Esophagus muscularis mucosa (tissue), 4 donors: ENCODE measurements at places on chromosomes 6 and 20.

- no peak for DNase-seq
Observed at GRCh38 chr6:6587696-6588063, 840 bp upstream of the LY86 start.

DNA sequence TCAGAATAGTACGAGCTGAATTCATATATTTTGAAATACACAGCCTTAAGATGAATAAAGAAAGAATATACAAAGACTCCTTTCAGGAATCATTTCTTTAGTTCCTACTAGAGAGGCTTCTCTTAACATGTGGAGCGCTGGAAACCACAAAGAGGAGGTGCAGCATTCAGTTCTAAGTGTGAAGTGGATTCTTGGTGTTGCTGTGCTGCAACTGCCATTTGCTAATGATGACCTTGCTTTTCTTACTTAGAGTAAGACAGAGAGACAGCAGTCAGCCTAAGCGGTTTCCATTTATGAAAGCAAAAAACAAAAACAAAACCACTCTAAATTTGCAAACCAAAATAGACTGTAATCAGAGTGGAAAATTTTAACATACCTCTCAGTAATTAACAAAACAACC is 629.0 kb downstream of the EPHA7 start:
- no peak for DNase-seq

DNA sequence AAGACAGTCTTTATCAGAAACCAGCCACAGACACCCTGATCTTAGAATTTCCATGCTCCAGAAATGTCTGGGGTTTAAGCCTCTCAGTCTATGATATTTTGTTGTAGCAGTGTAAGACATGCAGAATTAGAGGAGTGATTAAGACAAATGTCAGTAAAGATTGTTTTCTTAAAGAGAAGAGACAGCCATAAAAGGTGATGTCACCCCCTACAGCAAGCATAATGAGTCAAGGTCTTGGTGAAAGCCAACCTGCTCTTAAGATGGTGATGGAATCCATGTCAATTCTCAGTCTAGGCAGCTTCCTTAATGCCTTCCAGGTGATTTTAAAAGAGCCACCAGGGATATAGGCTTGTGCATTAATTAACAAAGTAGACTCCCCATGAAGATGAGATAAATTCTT is 849.9 kb upstream of the EPHA7 start:
- no peak for DNase-seq

DNA sequence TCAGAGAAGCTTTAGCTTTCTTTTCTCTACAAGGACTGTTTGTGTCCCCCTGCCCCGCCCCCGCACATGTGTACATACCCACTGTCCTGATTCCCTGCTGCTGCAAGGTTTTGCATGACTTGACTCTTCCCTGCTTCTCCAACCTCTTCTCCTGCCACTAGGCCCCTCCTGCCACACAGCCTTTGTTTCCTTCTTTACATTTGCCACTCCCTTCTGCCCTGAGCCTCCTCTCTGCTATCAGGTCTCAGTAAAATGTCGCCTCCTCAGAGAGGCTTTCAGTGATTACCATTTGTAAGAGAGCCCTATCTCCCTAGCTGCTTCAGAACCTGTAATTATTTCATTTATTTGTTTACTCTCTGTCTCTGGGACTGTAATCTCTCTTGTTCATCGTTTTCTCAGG is 56.4 kb upstream of the VSTM2L start:
- DNase-seq, result no peak

- no peak for DNase-seq
Observed at GRCh38 chr20:39993742-39994141, 695.3 kb downstream of the MAFB start.

DNA sequence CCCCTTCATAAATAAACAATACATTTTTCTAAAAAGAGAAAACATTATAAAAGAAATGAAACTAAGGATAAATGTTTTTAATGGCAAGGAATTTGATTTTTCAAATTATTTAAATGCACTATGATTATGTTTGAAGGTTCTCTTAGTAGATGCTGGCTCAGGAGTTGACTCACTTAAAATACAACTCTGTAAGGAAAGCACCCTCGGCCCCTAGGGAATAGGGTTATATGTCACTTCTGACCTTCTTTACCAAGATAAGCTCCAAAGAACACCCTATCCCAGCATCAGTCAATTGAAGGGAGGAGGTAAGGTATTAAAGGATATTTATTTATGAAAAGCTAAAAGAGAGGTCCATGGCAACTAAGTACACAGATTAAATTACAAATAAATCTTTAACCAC is 6.8 kb downstream of the SNAP91 start:
- DNase-seq, result no peak

- DNase-seq, result peak; percentile 78
Observed at GRCh38 chr20:53028337-53029007, 56.3 kb downstream of the TSHZ2 start.

DNA sequence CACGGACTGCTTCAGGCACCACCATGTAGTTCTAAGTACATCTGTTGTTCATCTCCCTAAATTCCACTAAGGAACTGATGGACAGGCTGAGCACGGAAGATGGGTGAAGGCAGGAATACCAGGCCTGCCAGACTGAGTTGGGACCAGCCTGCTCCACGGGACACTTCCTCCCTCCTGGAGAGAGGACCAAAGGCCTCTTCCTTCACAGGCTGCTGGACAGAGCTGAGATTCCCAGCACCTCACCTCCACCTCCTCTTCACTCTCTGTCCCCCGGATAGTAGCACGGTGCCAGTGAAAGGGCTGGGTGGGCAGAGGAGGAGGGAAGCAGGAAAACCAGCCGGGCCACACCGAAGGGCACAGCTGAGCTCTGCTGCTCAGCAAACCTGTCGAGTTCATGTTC is 22.9 kb upstream of the TCFL5 start:
- DNase-seq, result no peak

DNA sequence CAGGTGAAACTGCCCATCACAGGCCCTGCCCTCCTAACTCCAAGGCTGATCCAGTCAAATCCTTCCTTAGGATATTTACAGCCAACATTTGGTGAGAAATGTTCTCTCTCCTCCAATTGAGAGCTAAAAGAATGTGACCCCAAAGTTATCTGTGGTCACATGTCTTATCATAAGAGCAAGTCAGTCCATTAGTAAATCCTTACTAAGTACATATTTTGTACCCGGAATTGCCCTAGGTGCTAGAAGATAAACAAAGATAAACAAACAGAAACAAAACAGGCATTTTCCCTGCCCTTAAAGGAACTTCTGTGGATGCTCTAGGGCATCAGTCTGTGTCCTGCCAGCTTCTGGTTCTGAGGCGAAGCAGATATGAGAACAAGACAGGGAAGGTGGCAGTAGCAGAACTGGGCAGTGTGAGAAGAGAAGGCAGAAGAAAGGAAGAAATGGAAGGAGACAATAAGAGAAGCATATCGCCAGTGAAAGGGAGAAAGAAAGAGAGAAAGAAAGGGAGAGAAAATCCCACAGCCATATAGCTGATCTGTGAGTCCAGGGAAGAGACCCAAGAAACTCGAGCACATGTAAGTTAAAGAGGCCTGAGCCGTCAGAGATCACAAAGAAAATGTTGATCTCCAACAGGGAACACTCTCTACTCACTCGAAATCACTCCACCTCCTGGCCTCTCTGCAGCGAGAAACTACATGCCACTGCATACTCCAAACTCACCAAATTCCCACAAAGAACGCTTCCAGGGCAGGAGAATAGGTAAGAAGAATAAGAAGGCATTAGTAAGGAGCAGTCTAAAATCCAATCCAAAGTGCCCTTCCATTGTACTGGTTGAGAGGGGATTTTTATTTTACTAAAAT is 41.7 kb downstream of the CDK5RAP1 start:
- DNase-seq, result no peak

DNA sequence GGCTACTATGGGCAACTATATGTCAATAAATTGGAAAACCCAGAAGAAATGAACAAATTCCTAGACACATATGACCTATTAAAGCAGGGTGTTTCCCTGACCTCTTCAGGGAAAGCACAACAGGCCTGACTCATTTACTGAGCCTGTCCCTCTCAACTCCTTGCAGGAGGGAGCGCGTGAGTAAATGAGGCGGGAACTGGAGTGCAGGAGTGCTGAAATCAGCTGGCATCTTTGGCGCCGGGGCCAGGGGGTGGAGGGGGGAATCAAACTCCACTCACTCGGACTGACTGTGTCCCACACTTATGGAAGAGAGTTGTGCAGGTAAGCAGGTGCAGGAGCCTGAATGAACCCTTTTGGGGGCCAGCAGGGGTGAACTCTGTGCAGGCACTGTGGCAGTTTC is 671.2 kb upstream of the PTCHD4 start:
- no peak for DNase-seq

DNA sequence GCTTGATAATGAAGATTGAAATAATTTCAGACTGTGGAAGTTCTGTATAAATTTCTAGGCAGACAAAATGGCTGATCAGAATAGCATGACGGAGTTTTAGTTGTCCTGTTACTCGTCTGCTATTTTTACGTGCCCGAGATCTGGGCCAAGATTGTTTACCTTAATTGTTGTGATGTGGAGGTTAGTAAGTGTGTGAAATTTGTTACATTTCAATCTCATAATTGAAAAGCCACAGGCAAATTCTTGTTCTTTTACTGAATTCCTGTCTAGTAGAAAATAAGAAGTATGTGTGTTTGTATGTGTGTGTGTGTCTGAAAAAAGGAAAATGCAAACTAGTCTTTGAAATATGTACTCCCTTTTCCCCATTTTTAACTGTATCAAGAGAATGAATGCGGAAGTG is 115.2 kb downstream of the UTRN start:
- DNase-seq, result no peak

GRCh38 chr6:43275801-43276576 is 22.1 kb upstream of the SLC22A7 start:
- DNase-seq, result no peak

DNA sequence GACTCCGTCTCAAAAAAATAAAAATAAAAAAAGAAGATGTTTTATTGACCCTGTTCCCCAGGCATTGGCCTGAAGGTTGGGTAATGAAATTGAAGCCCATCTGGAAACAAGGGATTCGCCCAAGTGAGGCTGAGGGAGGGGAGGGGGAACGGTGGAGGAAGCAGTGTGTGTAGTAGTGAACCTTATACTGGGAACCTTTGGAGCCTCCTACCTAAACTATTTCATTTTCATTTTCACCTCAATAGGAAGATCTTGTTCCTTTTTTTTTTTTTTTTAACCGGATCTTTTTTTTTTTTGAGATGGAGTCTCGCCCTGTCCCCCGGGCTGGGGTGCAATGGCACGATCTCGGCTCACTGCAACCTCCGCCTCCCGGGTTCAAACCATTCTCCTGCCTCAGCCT is 13.2 kb upstream of the ZBTB22 start:
- DNase-seq, result no peak

- no peak for DNase-seq
Observed at GRCh38 chr20:25563362-25563761, 22.0 kb downstream of the NINL start.

GRCh38 chr6:156865019-156865629 is 87.9 kb downstream of the ARID1B start:
- DNase-seq, result no peak

GRCh38 chr6:31588871-31589650 is 3.0 kb downstream of the LST1 start:
- DNase-seq, result no peak

- peak; percentile 37 for DNase-seq
Observed at GRCh38 chr20:43430265-43431133, 27.2 kb upstream of the SRSF6 start.

- no peak for DNase-seq
Observed at GRCh38 chr6:108699290-108700041, 138.7 kb downstream of the FOXO3 start.

DNA sequence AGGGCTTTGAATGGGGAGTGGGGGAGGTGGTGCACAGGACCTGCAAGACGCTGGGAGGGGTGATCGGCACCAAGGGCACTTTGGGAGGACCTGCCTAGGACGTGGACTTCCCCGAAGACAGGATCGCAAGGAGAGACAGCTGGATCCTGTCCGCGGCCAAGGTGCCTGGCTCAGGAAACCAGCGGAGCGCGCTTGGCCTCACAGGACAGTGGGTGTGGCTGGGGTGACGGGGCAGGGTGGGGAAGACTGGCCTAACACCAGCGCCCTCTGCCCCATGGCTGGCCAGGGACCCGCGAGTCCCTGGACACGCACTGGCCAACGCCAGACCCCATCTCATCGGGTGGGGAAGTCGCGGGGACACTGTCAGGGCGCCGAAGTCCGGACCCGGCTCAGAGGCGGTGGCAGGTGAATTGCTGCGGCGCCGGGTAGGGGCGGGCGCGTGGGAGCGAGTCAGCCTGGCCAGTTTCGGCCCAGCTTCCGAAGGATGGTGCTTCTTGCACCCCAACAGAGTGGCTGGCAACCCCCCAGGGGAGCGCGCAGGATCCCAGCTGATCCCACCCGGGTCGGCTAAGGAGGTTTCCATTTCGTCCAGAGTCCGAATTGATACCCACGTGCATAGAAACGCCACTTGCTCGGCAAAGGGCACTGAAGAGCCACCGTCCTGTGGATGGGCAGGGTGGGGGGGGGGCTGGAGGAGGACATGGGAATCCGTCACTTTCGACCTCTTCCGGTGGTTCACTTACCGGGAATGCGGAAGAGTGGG is 785 bp upstream of the THBD start:
- no peak for DNase-seq

DNA sequence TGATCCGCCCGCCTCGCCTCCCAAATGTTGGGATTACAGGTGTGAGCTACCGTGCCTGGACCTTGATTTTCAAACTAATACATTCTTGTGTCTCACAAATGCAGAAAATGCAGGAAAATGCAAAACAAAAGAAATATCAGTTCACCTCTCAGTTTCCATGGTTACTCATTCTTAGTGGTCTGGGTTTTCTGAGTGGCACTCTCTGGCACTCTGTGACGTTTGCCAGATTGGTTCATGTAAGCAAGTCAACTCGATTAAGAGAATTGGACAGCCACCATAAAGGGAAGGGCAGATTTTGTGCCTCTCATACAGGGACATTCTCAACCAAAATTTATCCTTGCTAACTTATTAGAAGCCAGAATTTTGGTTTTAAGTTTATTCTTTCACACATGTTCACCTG is 8.6 kb downstream of the CMTR1 start:
- DNase-seq, result no peak

- no peak for DNase-seq
Observed at GRCh38 chr6:149560736-149561135, 5.4 kb upstream of the GINM1 start.

GRCh38 chr20:48478806-48479585 is 348.8 kb downstream of the PREX1 start:
- DNase-seq, result no peak

DNA sequence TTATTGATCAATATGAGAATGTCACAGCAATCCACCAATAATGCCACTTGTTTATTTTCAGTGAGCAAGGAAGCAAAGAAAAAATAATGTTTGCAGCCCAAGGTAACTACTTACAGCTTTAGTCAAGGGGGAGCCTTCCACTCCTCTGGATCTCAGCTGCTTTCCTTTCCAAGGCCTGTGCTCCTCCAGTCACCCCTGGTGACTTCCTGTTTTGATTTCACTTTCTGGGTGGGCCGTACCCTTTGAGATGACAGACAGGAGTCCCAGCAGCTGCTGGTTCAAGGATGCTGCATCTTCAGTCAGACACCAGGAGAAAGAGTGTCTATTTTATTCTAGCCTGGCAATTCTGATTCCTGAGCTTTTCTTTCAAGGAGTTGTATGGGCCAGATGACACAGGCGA is 5.6 kb upstream of the VNN2 start:
- DNase-seq, result no peak

DNA sequence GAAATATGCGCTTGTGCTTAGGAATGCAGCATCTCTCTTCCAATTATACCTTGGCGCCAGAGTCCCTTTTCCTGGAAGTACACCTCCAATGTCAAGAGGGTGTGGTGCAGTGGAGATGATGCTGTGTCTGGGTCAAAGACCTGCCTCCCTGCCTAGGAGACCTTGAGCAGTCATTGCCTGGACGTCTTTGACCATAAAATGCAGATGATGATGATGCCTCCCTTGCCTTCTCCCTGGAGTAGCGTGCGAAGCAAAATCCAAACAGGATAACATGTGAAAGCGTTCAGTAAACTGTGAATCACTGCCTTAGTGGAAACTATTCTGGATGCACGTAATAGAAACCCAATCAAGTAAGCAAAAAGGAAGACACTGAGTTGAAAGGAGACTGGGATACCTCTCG is 97.4 kb upstream of the ARMC2 start:
- no peak for DNase-seq
